ENCODE measurements at places on chromosomes 2 and 18.

DNA sequence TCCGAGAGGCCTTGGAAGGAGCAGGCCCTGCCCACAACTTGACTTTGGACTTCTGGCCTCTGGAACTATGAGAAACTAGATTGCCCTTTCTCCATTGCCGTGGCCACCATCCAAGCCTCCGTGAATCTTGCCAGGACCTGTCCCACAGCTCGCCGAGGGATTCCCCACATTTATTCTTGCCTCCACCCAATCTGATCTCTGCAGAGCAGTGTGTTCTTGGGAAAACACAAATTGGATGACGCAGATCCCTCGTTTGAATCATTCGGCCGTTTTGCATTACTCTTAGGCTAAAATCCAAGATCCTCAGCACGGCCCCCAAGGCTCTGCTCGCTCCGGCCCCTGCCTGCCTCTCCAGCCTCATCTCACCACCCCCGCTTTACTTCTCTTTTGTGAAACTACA lies 364.2 kb downstream of the ZNF516 start:
- no peak for DNase-seq

DNA sequence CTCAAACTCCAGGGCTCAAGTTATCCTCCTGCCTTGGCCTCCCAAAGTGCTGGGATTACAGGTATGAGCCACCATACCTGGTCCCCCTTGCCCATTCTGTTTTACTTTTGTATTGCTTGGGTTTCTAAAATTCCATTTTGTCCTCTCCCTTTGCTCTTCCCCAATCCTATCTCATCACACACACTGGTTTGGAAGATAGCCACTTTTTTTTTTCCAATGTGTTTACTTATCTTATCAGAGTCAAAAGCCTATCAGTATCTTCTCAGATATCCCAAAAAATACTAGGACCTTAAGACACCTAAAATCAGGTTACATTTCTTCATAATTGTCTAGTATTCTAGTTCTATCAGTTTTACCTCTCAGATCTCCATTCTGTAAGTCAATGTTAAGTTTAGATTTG lies 56.1 kb downstream of the MSH2 start:
- DNase-seq, result no peak

DNA sequence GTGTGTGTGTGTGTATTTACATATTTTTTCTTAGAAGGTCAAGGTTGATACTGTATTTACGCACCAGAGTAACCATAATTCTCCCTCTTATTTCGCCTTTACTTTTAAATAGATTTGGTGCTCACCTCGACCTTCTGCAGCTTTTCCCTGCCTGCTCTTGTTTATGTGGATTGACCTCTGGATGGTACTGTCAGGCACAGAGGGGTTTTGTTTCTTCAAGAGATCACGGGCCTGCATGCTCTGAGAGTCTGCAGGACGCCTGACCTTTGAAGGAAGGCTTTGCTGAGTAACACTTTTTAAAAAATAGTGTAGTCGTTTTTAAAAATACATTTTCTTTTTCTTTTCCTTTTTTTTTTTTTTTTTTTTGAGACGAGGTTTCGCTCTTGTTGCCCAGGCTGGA lies 18.1 kb upstream of the EFHD1 start:
- no peak for DNase-seq

DNA sequence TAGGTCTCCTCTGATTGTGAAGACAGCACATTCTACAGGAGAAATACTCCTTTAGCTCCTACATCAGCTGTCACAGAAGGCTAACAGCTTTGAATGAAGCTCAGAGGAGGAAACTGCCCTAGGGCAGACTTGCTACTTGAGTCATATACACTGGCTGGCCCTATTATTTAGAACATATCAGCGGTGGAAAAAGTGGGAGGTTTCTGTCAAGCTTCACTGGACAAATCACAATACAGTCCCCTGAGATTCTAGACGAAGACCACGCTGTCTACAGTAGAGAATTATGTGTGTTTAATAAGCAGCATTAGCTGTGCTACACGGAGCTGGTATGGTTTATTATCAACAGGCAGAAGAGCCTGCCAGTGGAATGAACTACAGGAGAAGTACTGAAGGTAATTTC lies 230.9 kb upstream of the FSIP2 start:
- DNase-seq, result no peak

- DNase-seq, result no peak
These were observed 24.0 kb upstream of the SLC39A10 start for GRCh38 chr2:195632856-195633572.
